ENCODE measurements at places on chromosomes 4 and X. TPM values are rescaled to one million over a fixed set of nuclear protein-coding genes. Genes with fewer than 3 reads are reported as not detected.

DNA sequence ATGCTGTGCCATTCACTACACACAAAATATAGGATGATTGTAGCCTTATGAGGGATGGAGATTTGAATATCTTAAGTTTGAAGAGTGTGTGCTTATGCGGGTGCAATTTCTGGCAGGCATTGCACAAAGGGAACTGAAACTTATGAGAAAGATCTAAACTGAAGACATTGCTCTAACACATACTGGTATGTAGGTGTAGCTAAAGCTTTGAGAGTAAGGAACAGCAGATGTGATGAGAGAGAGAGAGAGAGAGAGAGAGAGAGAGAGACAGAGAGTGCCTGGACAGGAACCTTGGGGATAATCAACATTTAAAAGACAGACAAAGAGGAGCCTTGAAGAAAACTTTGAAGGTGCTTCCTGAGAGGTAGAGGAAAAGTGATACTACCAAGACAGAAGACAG, 379.7 kb downstream of the SPRY1 start:
- no peak for DNase-seq

Gene GPC4
- 32.8 TPM for total RNA-seq

GRCh38 chr4:4269856-4270255, 20.1 kb downstream of the LYAR start:
- DNase-seq = no peak

- DNase-seq = no peak
Measured at GRCh38 chr4:69323284-69323683, 43.0 kb downstream of the UGT2B28 start.

DNA sequence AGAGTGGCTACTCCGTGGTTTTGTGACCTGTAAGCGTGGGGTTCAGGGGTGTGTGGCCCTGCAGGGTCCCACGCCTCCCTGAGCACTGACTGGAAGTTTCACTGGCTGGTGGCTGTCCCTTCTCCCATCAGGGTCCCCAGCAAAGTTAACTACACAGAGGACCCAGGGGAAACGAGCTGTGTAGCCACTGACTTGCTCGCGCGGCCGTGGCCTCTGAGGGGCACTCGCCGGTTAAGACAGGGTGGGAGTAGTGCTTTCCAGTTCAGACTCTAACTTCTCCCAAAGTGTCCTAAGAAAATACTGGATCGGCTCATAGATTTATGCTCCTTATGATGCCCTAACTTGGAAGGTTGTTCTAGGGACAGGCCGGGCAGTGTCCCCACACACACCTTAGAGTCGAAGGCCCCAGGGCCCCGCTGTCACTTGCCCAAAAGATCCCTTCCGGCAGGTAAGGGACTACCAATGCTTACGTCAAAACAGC, 28.2 kb downstream of the NELFA start:
- no peak for DNase-seq

GRCh38 chr4:8545439-8545765, 34.8 kb upstream of the GPR78 start:
- DNase-seq = no peak

- DNase-seq = no peak
Measured at GRCh38 chr4:29560452-29560851, 1159.7 kb upstream of the PCDH7 start.

DNA sequence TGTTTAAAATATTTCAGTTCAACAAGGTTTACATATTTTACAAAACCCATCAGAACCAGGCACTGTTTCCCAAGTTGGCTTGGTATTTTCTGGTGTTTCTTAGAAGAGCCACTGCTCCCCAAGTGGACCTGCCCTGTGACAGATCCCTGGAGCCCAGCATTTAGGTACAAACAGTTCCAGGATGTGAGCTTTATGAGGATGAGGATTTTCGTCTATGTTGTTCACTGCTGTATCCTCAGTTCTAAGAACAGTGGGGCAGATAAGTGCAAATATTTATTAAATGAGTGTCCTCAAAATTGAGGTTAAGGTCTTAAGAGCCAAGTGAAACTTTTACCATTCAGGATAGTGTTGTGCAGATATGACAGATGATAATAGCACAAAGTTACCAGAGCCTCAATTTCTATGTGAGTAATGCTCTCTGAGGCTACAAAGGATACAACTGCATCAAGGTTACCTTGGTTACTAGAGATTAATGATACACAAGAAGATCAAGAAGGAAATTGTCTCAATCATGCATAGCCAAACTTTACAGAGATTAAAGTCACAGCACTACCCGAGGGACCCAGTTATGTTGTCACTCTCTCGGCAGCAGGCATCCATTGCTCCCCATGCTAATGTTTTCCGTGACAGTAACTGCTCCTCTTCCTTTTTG, 37.5 kb downstream of the ANXA3 start:
- DNase-seq = no peak

DNA sequence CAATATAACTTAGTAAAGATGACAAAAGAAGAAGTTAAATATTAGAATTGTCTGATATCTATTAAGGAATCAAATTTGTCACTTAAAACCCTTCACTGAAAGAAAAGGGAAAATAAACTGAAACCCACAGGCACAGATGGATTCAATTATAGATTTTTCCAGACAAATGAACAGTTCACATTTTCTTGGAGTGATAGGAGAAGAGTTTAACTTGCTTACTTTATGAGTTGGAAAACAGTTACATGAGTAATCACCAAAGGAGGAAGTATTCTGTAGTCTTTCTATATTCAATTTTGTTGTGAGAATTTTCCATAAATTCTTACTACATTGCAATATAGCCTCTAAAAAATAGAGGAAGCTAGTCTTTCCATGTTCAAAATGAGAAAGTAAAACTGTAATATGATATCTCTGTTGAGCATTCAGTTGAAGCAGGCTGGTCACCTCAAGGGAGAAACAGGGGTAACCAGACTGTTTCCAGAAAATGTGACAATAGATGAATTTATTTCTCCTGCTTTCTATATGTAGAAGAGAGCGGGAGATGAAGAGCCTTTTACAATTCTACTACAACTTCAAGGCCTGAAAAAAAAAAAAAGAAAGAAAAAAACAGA, 330.3 kb upstream of the EPHA5 start:
- DNase-seq = no peak

GRCh38 chrX:42771506-42772335, 6.2 kb downstream of the PPP1R2C start:
- DNase-seq = no peak

- DNase-seq = no peak
Measured at GRCh38 chrX:11970578-11971359, 167.5 kb upstream of the FRMPD4 start.

Gene HAND2
- total RNA-seq = not detected

Gene ZXDA
- 3.4 TPM for total RNA-seq

Gene PF4V1
- total RNA-seq = not detected

- no peak for DNase-seq
Measured at GRCh38 chr4:16532240-16532970, 306.1 kb upstream of the TAPT1 start.

Gene NEXMIF
- 2.9 TPM for total RNA-seq

DNA sequence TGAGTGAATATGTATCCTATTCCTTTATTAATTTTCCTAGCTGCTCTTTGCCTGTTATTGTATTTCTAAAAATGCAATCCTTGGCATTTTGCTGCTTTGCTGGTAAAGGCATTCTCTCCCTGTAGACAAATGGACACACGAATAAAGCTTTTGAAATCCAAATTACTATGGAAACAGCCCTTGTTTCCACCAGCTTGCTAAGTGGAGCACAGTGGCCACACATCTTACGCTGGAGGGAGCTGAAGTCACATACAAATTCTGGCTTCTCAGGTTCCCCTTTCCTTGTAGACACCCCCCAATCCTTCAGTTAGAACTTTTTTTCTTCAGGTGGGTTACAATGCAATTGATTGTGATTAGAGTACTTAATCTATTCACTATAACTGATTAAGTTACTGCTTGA, 66.2 kb downstream of the AGA start:
- DNase-seq = no peak

DNA sequence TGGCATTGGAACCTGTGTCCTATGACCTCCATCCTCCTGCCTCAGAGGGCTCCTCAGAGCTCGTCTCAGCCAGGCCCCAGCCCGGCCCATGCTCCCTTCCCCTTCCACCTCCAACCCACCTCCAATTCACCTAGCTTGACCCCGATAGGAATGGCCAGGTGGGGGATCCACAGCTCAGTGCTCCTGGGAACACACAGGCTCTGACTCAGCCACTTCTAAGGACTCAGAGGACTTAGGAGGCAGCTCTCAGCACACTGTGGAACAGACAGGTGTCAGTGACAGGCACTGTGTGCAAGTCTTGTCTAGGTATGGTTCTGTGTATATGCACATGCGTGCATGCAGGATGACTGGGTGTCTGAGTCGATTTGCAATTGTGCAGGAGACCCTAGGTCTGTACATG, 44.8 kb downstream of the PJA1 start:
- DNase-seq = no peak

DNA sequence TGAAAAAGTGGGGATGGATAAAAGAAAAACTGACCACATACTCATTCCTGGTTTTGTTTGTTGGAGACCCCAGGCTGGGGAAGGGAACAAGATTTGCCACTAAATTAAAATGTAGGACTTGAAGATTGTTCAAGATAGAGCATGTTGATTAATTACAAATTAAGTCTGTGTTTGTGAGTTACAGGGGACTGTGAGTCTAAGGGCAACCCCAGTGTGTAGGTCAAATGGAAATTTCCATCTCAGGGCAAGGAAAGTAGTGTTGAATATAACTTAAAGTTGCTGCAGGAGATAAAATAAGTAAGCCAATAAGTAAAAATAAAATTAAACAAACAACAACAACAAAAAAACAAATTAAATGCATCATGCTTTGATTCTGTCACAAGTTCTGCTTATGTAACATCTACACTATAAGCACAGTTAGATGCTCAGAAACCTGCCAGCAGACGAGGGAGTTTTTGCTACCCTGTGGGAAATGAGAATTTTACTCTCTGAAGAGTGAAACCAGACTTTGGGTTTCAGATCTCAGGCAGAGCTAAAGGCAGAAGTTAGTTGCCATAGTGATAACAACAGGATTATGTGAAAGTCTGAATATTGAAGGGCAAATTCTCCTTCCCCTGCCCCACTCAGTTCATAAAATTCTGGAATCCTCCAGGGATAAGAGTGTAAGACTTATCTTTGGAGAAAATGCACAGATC, 352.3 kb downstream of the GRXCR1 start:
- DNase-seq = no peak

Gene CPLX1
- total RNA-seq = 115 TPM

Gene ZNF280C
- total RNA-seq = 13.0 TPM

DNA sequence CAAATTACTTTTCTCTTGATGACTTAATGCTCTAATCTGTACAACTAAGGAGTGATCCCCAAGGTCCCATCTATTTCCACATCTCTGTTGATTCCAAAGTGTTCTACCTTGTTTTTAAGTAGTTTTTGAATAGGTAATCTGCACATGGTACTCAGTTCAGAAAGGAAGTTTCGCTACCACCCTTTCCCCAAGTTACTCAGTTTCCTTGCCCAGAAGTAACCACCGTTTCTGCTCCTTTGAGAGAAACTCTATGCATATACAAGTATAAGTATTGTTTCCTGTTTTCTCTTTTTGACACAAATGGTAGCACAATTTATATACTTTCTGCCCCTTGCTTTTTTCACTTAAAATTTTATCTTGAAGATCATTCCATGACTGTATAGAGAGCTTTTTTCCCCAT, 18.1 kb downstream of the TMEM154 start:
- no peak for DNase-seq

Gene GATA1
- total RNA-seq = not detected

- no peak for DNase-seq
Measured at GRCh38 chr4:149465955-149466354, 349.7 kb downstream of the IQCM start.

DNA sequence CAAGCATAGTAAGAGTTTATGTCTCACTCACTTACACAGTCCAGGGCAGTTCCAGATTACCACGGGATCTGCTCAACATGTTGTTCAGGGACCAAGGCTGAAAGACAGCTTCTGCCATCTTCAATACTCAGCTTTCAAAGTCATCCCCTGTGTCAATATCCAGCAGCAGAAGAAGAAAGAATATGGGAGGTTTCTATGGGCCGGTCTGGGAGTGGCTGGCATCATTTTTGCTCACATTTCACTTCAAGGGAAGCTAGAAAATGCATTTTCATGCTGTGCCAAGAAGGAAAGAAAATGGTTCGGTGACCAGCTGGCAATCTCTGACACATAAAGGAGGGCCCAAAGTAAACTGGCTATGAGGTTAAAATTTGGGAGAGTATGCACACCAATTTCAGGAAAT, 211.5 kb upstream of the KLF3 start:
- DNase-seq = no peak

DNA sequence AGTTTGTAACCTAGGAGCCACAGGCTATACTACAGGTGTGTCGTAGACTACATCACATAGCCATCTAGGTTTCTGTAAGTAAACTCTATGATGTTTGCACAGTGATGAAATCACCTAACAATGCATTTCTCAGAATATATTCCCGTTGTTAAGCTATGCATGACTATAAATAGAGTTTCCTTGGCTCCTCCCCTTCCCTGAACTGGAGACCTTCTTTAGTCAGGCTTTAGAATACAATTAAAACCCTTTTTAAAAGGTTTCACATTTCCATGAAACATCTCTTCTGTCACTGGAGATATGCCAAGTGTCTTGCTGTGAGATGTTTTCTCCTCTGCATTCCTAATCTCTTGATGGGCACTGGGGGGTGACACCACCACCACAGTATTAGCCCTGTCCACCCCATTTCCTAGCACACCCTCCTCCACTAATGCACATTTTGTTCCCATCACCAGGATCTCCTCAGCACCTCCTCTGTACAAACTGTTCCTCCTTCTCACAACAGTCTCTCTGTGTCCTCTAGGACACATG, 334.6 kb upstream of the CPEB2 start:
- DNase-seq = no peak

DNA sequence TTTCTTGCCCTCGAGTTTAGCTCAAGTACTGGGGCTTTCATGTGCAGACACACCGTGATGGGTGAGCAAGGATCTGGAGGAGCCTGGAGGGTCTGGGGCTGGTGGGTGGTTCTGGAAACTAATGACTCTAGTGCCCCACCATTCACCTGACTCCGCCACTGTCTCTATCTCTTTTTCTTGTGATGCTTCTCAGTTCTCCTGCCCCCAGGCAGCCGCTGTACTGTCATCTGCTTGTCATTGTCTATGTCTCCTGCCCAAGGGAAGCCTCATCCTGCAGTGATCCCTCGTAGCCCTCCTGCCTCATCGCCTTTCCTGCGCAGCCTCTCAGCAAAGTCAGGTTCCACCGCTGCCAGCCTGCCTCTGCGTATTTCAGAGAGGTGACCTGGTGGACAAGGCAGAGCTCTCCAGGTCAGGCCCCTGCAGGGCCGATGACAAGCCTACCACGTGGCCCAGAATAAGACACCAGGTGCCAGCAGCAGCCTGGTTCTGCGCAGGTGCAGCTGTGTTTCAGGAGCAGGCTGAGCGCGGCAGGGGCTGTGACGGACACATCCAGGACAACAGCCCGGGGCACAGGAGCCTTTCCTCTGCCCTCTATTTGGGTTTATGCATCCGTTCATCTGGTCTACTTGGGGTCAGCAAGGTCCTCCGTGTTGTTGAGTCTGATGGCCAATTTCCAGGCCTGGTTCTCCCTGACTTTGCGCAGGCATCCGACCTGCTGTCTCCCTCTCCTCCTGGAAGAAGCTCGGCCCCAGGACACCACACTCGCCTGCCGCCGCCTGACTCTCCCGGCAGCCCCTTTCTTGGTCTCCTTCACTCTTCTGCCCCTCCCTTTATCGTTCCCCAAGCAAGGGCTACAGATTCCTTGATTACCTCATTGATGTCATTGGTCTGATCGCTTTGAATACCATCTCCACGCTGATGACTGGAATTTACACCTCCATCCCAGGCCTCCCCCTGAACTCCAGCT, 30.9 kb upstream of the CDKN2AIP start:
- DNase-seq = no peak

Gene STARD8
- 1.1 TPM for total RNA-seq
